ENCODE measurements at places on chromosomes 13 and 19.

DNA sequence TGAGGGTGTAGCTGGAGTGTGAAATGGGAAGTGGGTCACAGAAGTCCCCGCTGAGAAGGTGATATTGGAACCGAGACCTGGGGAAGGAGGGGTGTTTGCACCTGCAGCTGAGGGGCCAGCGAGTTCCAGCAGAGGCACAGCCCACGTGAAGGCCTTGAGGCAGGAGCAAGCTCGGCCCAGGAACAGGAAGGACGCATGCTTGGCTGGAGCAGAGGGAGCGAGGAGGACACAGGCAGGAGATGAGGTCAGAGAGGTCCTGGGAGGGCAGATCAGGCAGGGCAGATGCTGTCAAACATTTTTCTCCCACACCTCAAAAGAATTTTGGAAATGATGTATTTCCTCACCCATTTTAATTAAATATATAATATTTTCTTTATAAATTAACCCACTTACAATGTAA lies 9.3 kb downstream of the ZNF415 start:
- DNase-seq, result no peak

DNA sequence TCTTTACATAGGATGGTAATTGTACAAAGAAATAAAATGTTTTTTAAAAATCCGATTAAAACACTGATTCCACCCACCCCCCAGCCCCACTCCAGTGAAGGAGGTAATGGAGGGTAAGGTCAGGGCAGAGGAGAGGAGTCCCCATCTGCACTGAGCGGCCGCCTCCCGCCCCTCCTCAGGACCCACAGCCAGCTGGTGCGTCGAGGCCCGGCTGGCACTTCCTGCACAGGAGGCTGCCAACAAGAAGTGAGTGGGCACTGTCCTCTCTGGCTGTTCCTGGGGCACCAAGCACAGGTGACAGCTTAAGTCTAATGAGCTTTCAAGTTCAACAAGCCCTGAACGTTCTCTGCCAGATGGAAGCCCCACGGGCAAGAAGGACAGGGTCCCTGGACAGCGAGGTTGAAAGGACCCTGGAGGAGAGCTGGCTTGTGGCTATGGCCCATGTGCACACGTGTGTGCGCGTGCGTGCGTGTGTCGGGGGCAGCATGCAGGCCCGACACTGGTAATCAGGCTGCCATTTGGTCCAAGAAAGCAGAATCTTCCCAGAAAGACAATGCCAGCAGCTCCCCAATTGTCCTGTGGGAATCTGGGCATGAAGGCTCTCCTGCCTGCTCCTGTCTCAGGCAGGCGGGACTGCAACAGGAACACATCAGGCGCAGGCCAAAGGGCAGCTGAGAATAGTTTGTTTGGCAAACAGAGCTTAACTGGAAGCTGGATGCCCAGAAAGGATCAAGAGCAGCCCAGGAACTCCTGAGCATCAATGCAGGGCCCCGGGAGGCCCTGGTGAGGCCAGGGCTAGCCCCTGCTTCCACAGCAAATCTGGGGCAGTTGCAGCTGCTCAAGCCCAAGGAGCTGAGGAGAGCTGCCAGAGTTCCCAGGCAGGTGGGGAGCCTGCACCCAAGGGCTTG lies 15.1 kb upstream of the EPHX3 start:
- DNase-seq, result no peak

DNA sequence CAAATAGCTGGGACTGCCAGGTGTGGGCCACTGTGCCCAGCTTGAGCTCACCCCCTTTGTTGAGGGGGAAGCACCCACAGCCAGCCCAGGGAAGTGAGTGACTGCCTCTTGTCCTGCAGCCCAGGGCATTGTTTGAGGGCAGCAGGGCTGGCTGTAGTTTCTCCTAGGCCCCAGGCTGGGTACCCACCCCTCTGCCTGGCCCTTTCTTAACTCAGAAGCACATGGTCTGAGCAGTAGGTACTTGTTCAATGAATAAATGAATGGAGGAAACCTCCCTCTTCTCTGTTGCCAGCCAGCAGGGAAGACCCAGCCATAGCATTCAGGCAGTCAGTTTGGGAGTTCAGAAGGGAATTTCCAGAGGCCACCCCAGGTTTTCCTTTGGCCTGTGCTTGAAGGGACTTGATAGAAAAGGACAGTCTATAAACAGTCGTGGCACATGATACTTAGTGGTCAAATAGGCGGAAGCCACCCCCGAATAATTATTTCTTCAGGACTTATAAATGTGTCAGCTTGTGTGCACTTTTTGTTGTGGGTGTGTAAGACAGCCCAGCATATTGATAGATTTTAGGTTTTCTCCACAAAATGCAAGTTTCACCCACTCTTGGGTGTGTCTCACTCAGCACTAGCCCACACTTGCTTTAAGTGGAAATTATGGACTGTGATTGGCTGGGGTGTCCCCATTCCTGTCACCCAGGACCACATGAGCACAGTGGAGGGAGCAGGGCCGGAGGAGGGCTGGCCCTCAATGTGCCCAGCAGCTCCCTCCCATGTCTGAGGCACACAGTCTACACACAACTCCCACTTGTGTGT lies 33.1 kb downstream of the GATAD2A start:
- DNase-seq, result no peak

DNA sequence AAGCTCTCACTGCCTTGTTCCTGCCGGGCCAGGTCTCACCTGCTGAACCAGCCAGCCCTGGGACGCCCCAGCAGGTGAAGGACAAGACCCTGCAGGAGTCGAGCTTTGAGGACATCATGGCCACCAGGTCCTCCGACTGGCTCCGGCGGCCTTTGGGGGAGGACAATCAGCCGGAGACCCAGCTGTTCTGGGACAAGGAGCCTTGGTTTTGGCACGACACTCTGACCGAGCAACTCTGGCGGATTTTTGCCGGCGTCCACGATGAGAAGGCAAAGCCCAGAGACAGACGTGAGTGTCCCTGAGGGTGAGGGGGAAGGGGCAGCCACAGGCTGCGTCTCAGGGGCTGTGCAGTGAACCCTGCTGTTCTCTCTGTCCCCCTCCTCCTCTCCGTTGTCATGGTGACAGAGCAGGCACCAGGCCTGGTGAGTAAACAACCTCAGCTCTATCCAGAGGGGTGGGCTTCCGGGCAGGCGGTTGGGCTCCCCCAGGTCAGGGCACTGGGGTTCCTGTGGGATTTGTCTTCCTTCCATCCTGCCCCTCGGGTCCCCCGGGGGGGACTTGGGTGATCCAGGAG lies 9.7 kb downstream of the TLE6 start:
- DNase-seq, result no peak

GRCh38 chr13:32001154-32001768 lies 30.3 kb upstream of the FRY start:
- no peak for DNase-seq

DNA sequence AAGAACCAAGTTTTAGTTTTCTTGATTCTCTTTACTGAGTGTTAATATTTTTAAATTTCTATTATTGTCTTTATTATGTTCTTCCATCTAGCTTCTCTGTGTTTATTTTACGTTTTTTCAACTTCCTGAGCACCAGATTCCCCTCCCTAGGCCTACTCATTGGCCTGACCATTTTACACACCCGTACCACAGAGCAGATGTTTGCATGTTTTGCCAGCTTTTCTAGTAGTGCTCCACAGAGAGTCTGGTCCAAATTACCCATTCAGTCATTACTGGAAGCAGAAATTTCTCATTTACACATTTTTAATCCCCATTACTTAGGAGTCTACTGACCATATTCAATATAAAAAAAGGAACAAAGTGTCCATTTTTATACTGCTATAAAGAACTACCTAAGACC lies 66.9 kb downstream of the ING1 start:
- DNase-seq, result no peak

DNA sequence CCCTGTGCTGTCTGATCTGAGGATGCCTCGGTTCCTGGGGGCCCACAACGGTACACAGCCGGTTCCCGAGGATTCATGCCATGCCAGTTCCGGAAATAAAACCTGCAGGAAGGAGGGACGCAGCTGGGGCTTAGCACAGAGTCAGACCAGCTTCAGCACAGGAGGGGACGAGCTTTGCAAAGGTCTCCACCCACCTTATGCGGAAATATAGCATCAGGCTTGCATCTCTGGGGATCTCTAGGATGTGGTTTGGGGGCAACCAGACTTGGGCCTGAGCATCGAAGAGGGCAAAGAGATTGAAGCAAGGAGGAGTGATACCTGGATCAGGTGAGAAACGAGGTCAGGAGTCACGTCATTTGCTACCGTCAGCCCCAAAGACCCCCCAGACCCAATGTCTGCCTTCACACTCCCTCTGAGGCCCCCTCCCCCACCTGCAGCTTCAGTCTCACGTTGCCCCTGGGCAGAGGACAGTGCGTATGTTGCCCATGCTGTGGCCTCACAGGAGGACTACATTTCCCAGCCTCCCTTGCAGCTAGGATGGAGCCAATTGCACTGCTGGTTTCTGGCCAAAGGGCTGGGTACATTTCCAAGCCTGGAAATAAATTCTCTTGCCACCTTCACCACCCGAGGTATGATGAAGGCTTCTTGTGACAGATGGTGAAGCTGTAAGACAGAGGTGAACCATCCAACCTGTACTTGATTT lies 12.1 kb downstream of the TYK2 start:
- DNase-seq, result no peak

- DNase-seq, result no peak
Measured at GRCh38 chr19:6906559-6907060, 19.2 kb downstream of the ADGRE1 start.

DNA sequence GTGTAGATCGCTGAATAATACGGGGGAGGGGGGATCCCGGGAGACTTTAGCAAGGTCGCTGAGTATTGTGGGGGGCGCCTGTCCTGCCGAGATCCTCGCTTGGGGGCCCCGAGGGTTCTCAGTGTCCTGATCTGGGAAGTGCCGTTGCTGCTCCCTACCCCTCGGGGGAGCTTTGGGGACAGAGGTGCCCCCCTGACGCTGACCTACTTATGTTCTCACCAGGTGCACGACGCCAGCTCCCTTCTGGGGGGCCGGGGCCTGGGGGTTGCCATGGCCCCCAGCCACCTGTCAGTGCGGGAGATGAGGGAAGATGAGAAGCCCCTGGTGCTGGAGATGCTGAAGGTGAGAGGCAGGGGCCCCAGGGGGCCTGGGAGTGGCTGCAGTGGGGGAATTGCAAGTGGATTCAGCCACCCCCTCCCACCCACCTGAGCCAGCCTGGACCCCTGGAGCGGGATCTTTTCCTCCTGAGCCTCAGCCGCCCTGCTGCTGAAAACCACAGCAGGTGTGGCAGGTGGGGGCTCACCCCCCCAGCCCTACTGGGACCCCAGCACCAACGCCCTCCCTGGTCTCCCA lies 537 bp downstream of the NAT14 start:
- no peak for DNase-seq

DNA sequence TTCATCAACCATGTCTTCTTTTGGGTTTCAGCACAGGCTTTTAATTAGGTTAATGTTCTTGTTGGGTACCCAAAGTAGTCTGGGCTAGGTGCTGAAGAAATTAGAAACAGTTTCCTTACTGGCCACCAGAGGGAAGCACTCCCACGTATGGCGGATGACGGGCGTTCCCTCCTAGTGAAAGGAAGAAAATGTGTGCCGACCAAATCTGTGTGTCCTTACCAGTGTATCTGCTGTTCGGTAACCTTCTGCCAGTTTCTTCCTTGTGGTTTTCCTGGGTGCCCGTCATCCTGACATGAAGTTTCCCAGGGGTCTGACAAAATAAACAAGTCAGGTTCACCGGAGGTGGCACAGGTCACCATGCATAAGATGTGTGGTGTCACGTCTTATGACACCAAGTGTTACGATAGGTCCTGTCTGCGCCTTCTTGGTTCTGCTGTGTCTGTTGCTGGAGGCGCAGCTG lies 6.0 kb upstream of the WDR88 start:
- no peak for DNase-seq

DNA sequence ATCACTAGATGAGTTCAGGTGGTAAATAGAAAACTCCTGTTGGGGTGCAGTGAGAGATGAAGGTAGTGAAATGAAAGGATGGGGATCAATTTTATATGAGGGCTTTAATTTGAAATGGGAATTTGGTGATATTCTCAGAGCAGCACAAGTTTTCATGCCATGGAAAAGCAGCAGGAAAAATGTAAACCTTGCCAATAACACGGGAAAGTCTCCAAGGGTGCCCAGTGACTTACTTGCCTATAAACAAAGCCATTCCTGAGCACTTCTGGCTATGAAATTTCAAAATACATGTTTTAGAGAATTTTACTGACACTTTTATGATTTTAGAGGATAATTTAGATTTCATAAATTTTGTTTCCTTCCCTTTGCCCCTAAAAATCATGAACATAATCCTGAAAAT lies 16.4 kb upstream of the FLT3 start:
- no peak for DNase-seq

DNA sequence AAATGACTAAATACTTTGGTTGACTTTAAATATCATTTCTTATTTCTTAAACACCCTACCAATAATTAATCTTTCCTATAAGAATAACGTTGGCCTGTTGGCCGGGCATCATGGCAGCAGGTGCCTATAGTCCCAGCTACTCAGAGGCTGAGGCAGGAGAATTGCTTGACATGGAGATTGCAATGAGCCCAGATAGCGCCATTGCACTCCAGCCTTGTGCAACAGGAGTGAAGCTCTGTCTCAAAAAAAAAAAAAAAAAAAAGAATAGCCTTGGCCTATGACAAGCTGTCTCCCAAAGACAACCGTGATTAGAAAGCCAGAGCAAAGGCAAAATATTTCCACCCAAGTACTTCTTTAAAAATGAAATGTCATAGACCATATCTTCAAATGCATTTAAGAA lies 24.5 kb upstream of the KCTD4 start:
- DNase-seq, result no peak
